Substantia nigra (tissue), 51 donors: ENCODE measurements at places on chromosomes 2 and 18.

DNA sequence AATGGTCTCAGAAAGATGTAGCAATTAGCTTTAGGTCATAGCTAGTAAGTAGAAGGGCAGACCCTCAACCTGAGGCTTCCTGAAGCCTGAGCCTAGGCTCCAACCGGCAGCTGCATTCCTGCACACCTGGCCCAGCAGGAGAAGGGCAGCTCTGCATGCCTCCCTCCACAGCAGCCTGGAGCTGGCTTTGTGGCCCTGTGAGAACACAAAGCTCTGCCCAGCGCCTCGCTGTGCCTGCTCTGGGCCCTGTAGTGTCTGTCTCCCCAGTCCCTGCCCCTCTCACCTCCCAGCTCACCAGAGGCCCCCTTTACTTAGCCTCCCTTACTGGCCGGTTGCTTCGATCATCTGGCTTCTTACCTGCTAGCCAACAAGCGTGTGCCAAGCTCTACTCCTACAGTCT, 6.7 kb downstream of the TMEM214 start:
- DNase-seq = no peak

- no peak for DNase-seq
Measured at GRCh38 chr2:19857100-19857499, 44.7 kb downstream of the TTC32 start.

GRCh38 chr2:207409517-207409916, 120.2 kb upstream of the CREB1 start:
- no peak for DNase-seq

GRCh38 chr2:238573916-238574315, 147.2 kb downstream of the ASB1 start:
- DNase-seq = no peak

GRCh38 chr2:46297546-46298271, 502 bp downstream of the EPAS1 start:
- no peak for DNase-seq

DNA sequence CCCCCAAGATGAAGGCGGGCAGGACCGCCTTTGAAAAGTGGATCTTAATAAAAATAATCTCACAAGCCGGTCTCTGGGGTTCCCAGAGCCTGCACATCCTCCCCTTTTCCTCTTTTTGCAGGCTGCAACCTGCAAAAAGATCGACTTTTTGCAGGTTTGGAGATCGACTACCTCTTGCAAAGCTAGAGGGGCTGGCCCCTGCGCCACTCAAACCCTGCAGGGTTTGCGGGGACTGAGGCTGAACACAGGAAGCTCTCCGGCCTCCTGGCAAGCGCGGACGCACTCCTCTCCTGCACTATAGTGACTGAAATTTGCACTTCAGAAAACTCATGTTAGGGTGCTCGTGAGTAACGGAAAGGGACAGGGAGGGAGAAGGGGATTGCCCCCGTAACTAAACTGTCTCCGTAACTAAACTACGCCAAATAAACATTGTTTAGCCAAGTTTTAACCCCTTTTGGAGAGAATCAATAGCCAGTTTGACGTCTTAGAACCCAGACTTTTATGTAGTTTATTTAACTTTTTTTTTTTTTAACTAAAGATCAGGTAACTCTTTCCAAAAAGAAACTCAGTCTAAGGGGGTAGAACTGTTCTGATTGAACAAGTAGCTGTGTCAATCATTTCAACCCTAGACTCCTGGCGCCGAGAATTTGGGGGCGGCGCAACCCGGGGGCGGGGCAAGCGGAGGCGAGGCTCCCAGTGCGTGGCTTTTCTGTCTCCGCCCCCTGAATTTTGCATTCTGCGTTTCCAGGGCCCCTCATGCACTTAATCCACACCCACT, 2.5 kb downstream of the IGFBP5 start:
- DNase-seq = peak; percentile 26

DNA sequence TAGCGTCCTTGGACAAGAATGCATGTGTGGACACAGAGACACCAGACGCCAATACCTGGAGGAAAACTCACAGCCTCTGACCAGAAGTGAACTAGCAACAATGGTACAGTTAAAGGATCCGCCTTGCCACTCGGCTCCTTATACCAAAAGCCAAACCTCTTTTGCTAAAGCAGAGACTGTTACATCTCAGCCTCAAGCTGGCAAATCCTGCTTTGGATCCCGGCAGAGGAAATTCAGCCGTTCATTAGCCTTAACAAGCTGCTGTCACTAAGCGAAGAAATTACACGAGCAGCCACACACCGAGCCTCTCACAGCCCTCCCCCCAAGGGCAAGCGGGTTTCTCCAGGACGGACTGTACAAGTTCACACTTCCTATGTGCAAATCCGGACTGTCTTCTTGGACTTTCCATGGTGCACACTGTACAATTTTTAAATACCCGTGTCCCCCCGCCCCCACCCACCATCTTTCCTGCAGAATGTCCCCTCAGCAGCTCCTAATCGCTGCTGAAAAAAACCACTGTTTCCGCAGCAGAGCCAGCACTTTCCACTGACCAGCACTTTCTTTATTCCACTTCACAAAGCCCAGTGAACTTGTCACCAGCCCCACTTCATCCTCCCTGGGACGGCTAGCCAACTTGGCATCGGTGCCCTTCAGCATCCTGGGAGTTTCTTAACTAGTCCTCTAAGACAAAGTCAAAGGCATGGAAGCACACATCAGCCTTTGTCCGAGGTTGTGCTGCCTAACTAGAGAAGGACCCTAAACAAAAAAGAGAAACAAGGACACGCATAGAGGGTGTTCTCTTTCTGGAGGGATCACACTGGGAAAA, 1.5 kb downstream of the KLF7 start:
- DNase-seq = peak; percentile 62

GRCh38 chr2:11889101-11889850, 142.8 kb downstream of the LPIN1 start:
- no peak for DNase-seq

- DNase-seq = peak; percentile 90
Measured at GRCh38 chr2:15984368-15985255, 44.3 kb downstream of the MYCN start.

GRCh38 chr18:63890950-63891304, 3.4 kb downstream of the SERPINB2 start:
- DNase-seq = no peak

DNA sequence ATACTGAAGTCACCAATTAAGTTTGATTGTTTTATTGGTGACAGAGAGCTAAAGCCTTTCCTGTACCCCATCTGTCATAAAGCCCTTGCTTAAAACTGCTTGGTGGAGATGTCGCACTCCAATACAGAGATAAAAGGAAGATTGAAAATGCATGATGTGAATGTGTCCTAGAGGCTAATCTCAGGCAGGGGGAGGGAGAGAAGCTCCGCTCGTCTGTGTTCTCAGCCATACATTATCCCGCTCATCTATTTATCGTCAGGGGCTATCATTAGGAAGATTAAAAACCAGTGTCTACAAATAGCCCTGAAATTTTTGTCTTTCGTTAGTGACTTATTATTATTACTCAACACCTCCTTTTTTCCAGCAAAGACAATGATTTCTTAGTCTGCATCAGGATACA, 110.3 kb downstream of the CMPK2 start:
- no peak for DNase-seq

- DNase-seq = no peak
Measured at GRCh38 chr2:190136259-190136658, 73.7 kb upstream of the MSTN start.

DNA sequence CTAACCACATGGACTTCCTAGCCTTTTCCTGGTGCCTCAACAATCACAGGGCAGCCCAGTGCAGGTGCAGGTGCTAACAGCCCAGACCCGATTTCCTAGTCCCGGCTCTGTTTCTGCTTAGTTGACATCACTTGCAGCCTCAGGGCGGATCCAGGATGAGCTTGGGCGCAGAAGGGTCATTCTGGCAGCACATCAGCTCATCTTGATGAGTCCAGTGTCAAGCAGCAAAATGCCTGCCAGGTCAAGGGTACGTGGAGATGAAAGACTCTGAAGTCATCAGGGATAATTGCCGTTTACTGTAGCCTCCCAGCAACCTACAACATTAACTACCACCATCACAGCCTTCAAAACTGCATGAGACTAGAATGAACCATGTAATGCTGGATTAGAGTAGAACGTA, 39.4 kb upstream of the EFHD1 start:
- DNase-seq = no peak

GRCh38 chr18:46856973-46857372, 60.3 kb downstream of the PIAS2 start:
- no peak for DNase-seq

GRCh38 chr18:54218299-54218698, 6.2 kb downstream of the MBD2 start:
- no peak for DNase-seq

DNA sequence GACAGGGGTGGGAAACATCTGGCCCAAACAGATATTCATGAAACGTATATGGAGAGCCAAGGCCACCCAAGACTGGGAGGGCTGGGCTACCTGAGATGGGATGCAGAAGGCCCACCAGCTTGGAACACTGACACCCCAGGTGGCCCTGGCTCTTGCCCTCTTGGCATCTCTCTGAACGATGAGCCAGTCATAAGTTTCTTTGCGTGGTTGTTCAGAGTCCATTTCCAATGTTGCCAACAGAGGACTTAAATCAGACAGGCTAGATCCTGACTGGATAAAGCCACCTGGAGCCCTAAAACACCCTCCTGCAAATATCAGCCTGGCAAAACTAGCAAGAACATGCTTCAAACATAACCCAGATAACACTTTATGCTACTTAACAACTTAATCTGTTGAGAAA, 42.6 kb downstream of the LPIN2 start:
- DNase-seq = no peak

DNA sequence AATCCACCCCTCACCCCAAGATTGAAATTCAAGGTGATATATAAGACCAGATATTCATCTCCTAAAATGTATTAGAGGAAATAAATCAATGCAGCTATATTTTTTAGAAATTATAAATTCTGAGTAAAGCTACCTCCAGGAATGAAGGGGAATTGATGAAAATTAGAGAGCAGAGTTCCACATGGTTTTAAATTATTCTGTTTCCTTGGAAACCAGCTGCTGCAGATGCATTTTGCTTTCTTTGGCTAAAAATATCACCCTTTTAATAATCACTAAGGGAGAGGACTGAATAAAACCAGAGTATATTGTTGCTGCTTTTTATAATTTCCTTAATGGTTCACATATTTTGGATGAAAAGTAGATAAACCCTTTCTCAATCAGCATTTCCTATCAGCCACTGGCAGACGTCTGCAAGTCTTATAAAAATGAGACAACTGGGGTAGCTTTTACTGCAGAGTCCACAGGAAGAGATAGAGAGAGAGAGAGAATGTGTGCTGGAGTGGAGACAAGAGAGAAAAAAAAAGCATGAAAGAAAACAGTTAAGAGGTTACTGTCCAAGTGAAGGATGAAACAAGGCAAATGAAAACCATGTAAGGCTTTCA, 2.0 kb downstream of the CSRNP3 start:
- DNase-seq = no peak

- no peak for DNase-seq
Measured at GRCh38 chr2:75465317-75465984, 95.3 kb downstream of the EVA1A start.

DNA sequence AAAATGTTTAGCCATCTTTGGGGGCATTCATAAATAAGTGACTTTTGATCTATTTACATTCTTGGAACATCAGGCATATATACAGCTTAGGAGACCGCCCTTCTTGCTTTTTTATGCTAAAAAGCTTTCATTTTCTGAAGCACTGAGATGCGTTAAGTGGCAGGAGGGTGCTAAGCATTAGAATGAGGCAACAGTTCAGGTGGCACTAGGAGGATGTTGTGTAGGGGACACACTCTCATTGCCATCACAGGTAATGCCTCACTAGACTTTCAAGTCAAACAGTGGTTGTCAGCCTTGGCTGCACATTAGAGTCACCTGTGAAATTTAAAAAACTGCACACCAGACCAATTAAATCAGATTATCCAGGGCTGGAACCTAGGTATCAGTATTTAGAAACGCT, 39.1 kb downstream of the EHBP1 start:
- DNase-seq = no peak

DNA sequence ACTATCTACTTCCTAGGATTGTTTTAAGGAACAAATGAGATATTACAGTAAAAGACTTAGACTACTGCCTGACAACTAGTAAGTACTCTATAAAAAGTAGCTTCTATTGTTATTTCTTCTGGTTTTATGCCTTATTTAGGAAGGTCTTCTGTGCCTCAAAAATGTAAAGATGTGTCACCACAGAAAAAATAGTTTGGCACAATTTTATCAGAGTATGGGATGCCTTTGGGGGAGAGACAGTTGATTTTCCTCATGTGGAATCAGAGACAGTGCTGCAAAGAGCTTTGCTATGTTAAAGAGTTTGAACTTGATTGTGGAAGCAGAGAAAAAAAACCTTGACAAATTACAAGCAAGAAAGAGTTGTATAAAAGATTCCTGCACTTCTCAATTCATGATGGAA, 98.4 kb downstream of the EHBP1 start:
- DNase-seq = no peak

DNA sequence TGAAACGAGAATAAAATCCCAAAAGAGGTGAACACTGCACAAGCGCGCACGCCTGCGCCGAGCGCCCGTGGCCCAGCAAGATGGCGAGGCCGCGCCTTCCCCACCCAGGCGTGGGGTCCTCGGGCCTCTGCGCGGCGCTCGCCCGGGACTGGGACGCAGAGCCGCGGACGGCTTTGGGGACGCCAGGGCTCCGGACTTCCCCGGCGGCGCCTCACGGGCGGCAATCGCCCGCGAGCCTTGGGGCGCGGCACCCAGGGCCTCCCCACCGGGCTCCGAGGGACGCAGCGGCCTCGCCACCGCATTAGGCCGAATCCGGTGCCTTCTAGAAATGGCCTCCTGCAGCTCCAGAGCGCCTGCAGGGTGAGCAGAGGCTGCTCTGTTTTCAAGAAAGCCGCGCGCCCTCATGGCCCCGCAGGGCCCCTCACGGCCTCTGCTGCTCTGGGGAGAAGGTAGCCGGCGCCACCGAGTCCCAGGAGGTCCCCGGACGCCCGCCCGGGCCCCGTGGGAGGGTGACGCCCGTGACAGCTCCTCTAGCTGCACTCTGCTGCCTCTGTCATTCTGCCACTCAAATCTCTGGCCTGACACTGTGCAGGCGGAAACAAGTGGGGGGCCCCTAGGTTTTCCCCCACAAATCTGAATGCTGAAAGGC, 35.9 kb upstream of the POMC start:
- DNase-seq = no peak

GRCh38 chr2:127449414-127449813, 31.2 kb downstream of the PROC start:
- no peak for DNase-seq

DNA sequence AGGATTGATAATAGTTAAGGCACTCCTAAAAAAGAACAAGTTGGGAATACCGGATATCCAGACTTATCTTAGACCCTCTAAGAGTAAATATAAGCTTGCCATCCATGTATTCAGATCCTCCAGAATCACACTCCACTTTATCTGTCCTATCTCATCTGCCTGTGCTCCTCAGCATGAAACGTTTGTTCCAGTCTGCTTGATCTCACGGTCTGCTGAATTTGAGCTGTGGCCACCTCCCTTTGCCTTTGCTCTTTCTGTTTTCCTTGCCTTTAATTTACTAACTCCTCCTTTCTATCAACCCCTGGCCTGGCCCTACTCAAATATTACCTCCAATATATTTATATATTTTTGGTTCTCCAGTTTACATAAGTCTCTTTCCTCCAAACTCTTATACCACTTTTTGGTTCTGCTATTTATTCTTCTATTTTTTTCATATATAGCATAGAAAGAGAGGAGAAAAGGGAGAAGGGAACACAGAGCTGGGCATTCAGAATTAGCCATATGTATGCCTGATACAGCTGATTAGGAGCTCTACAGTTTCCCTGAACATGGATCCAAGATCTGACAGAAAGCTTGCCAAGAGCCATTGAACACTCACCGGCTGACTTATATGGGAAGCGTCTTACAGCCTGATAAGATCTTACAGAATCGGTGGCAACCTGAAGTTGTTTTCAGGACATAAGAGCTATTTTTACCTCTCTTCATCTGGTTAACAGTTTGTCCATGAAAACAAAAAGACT, 21.8 kb upstream of the DNAJC27 start:
- DNase-seq = no peak

- DNase-seq = no peak
Measured at GRCh38 chr2:241003047-241003360, 4.6 kb downstream of the SNED1 start.
